ENCODE measurements at places on chromosomes 3 and 15.
A peak's percentile ranks its signal among the peaks of the same experiment; 100 is the strongest.

GRCh38 chr3:41674449-41674848 lies 287.5 kb downstream of the ULK4 start:
- DNase-seq = no peak

DNA sequence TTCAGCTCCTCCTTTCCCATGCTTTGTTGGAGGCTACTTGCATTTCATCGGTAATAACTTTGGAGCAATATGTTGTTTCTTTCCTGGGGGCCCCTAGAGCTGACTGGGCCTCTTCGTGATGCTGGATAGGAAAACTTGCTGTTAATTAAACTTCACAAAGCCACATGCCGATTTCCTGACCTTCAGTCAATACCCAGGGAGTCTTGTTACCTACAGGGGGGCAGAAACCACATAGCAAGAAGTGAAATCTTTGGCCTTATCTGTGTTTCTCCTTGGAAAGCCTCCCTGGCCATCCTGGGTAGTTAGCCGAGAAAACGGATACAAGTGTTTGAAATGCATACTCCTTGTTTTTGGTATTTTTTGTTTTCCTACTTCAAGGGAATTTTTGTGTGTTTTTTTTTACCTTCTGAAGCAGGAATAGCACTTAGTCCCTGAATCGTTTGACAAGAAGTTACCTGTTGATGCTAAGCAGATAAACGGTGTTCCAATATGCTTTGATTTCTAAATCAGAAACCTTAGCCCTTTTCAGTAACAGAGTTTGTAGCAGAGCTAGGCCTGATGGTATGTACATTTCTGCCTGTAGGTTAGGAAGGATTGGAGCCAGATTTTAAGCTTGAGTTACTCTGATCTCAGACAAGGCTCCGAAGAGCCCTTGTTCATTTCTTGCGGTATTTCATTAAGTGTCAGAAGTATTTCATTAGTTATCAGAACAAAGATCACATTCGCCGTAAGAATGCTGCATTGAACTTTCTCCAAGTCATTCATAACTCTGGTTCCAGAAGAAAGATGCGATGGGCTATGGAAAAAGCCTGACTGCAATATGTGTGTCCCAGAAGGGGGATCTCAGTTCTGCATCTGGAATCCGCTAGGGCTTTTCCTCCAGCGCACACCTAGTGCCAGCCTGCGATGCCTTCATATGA lies 111.5 kb downstream of the THSD4 start:
- no peak for DNase-seq

DNA sequence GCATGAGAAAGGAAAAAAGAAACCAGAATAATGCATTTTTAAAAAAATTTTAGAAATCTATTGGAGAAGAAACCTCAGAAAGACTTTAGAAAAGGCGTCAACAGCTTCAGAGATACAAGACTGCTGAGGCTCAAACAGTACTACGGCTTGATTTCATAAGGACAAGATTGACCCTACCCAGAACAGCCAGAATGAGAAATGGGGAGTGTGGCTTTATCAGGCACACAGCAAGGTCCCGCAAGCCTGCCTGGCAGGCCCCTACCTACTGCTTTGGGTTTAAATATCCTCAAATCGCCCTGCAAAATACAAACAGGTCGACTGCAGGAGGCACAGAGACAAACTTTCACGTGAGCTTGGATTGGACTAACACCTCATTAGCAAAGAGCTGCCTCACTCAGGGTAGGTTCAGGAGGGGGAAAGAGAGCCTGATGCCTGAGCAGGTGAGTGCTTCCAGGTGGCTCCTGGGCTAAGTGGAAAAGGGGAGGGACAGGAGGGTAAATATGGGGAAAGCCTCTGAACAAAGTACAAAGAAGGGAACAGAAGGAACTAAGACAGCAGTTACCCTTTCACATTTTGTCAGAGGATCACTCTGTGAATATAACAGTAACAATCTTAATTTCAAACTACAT lies 87.5 kb downstream of the RORA start:
- no peak for DNase-seq

GRCh38 chr3:17579289-17580031 lies 163.0 kb downstream of the TBC1D5 start:
- DNase-seq = peak; percentile 0

DNA sequence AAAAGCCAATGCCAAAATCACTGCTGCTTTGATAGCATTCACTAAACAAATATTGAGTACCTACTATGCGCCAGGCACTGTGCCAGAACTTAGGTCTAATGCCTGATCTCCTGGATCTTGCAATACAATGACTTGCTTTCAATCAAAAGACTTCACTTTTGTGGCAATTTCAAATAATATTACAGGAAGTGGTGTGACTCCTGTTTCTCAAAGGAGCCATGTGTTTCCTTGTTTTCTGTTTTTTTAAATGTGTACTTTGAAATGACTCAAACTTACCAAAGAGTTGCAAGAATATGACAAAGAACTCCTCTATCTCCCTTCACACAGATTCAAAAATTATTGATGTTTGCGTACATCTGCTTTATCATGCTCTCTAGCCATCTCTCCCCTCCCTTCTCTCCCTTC lies 18.3 kb downstream of the OSBPL10 start:
- DNase-seq = no peak

DNA sequence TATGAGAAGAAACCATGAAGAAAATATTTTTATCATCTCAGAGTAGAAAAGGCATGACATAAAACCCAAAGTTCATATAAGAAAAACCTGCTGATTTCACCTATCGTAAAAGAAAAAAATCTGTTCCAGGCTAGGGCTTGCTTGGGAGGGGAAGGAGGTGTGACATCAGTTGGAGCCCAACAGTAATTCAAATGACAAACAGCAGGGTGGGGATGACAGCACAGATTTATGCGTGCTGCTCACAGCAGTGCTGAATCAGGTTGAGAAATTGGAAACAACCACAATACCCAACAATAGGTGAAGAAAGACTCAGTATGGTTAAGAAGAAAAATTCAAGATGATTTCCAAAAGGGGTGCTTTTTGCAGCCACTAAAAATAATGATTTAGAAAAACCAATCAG lies 172.4 kb downstream of the PDE8A start:
- no peak for DNase-seq

DNA sequence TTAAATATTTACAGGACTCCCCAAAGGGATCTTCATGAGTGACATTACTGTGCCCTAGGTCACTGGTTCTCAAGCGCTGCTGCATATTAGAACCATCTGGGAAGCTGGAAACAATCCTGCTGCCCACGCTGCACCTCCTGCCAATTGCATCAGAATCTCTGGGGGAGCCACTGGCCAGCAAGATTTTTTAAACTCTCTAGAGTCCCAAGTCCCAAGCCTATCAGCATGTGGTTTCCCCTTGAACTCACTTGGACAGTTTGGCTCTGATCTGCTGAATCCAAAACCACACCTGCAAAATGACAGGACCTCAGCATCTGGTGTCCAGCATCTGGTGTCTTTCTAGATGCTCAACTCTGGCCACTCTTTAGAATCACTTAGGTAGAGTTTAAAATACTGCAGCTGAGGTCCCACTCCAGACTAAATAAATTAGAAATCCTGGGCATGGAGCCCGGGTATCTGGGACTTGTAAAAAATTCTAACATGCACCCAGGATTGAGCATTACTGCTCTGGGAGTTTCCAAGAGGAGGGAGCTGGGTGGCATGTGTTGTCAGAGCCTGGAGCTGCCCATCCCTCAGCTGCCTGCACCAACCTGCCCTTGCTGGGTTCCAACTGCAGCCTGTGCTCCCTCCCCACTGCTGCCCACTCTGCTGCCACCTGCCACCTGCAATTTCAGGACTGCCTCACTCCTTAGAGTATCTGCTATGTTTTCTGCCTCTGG lies 311.3 kb downstream of the SLC9A9 start:
- no peak for DNase-seq

GRCh38 chr3:36597422-36597821 lies 166.9 kb downstream of the DCLK3 start:
- DNase-seq = peak; percentile 10

- DNase-seq = no peak
Observed at GRCh38 chr15:76431971-76432370, 95.4 kb downstream of the ISL2 start.

GRCh38 chr15:81572190-81572589 lies 198.2 kb upstream of the TMC3 start:
- DNase-seq = no peak

GRCh38 chr3:53253707-53254508 lies 1.9 kb downstream of the TKT start:
- no peak for DNase-seq

DNA sequence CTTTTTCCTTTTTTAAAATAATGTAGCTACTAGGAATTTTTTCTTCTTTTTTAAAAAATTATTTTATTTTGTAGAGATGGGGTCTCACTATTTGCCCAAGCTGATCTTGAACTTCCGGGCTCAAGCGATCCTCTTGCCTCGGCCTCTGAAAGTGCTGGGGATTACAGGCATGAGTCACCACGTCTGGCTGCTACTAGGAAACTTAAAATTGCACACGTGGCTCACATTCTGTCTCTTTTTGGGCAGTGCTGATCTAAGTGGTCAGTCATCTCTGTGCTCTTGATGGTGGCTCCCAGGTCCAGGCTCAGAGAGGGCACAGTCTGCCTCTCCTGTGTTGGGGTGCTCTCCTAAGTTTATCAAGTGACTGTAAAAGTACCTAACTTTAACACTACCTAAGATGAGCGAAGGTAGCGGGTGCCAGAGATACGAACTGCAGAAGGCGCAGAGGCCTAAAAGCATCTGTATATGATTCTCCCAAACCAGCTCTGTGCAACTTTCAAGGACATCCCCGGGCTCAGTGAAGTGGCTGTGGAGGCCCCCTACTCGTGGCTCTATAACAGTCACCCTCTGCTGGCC lies 52.9 kb upstream of the SEC13 start:
- DNase-seq = no peak

GRCh38 chr15:85379403-85380131 lies 836 bp upstream of the AKAP13 start:
- no peak for DNase-seq

DNA sequence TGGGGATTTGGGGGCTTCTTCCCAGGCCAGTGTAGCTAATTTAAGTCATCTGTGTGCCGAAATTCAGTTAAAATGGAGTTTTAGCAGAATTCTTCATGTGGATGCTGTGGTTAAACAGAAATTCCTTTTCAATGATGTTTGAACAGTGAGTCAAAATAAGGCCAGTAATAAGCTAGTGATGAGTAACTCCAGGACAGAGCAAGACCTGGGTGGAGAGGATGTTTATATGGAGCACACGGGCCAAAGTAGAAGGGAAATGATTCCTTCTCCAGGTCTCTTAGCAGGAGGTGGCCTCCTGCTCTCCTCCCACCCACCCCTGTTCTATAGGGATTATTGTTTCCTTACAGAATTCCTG lies 31.9 kb upstream of the UACA start:
- peak; percentile 94 for DNase-seq

DNA sequence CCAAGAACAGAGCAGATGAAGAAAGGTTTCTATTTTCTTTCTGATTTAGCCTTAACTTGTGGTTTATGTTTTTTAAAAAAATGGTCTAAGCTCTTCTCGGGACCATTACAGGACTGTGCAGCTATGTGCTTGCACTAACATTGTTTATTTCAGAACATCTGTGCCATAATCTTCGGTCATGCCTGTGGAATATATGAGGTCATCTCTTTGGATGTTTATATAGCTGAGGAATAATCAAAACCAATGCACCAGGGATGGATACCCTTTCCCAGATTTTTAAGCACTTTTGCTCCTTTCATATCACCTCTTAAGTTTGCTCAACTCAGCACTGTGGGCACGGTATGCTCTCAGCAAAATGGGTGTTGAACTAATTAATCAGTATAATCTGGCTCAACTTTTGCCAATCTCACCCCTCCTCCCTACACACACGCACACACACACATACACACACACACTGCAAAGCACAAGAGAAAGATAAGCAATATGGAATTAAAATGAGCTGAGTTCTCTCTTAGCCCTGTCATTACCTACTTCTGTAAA lies 268.5 kb upstream of the TMC3 start:
- DNase-seq = no peak

- DNase-seq = no peak
Observed at GRCh38 chr3:66401157-66401550, 99.7 kb downstream of the LRIG1 start.

DNA sequence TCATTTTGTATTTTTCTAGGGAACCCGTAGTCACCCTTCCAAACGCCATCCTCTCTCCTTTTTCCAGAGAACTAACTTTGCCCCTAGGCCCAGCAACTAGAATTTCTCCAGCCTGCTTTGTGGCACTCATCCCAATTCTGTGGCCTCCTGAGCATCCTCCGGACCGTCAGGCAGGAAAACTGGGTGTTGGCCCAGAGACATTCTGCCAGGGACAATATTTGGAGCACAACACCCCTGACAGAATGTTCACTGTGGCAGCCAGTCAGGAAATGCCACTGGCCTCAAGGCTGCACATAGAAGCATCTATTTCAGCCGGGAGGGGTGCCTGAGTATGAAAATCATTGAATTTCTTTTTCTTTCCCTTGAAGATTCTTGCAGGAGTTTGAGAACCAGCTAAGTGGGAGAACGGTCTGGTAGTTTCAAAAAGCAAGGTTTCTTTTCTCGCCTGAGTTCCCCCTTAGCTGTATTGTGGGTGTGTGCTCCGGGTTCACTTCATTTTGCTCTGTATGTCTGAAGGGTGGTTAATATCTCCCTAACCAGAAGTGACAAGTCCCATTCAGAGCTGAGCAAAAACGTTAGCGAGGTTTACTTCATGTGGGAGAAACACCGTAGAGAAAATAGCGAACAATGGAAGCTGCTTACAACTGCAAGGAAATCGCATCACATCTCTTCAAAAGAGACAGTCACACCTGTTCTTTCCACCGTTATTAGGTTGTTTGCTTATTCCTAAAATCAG lies 108.1 kb upstream of the TPM1 start:
- no peak for DNase-seq

DNA sequence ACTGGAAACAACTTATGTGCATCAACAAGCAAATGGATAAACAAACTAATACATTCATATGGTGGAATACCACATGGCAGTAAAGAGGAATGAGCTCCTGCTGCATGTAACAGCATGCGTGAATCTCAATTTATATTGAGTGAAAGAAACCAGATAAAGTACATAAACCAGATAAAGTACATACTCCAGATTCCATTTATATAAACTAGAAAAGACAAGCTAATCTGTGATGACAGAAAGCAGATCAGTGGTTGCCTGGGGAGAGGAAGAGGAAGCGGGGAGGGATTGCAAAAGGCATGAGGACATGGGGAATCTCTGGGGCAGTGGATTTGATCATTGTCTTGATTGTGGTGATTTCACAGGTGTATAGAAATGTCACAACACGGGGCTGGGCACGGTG lies 34.2 kb downstream of the LIMD1 start:
- no peak for DNase-seq

DNA sequence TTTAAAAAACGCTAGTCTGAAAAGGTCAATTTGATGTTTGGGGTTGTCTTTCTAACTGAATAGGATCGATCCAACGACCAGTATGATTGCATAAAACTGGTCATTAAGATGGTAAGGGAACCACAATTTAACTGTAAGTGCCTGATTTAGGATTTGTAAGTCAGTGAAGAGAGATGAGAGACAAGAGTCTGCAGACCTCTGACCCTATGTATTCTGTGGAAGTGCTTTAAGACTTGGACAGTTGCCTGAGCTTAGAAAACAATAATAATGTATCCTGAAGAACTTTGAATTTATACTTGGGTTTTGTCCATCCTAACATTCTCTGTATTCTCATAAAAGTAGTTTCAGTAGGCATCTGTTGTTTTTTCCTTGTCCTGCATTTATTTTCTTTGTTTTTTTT lies 221.4 kb upstream of the SUCLG2 start:
- DNase-seq = no peak

GRCh38 chr3:169259134-169259533 lies 404.4 kb downstream of the MECOM start:
- no peak for DNase-seq

- DNase-seq = no peak
Observed at GRCh38 chr3:143123353-143123984, 3.9 kb downstream of the CHST2 start.
